ENCODE measurements at places on chromosomes 6 and 20.

GRCh38 chr20:9319687-9320384, 194.6 kb upstream of the LAMP5 start:
- DNase-seq: peak; percentile 11

- no peak for DNase-seq
These were observed 34.3 kb upstream of the LAMP5 start for GRCh38 chr20:9480066-9480465.

- DNase-seq: no peak
These were observed 121.4 kb downstream of the TBXT start for GRCh38 chr6:166046226-166046625.

DNA sequence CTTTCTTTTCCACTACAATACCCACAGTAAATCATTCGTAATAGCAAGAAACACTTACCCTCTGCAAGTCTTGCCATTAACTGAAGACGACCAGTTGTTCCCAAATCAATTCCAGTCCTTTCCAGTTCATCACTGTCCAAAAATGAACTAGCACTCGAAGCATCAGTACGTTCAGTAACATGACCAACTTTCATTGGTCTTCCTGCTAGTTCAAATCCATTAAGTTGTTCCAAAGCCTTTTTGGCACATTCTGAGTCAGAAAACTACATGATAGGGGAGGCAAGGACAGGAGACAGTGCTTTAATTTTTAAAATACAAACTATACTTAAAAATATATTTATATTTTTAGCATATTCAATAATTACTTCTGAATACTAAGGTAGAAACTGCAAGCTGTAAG, 14.9 kb downstream of the ROMO1 start:
- DNase-seq: no peak

DNA sequence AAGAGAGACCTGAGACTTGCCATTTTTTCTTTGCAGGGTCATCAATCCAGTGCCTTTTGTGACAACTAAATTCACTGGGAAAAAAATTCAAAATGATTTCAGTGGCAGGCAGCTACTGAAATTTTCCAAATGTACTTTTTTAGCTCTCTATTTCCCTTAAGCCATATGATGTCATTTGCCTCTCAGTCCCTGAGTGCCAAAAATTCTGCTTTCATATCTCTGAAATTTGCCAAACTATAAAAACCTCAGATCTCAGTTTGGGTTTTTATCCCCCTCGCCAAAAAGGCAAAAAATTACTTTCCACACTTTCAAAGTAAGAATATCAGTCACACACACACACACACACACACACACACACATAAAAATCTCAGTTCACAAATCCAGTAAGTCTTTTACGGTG, 651.3 kb upstream of the ARID1B start:
- no peak for DNase-seq

- peak; percentile 5 for DNase-seq
These were observed 453.1 kb upstream of the SLC35B3 start for GRCh38 chr6:8888468-8888867.
